Fibroblast of skin of right biceps (primary cell): ENCODE measurements at places on chromosomes 4 and X.

DNA sequence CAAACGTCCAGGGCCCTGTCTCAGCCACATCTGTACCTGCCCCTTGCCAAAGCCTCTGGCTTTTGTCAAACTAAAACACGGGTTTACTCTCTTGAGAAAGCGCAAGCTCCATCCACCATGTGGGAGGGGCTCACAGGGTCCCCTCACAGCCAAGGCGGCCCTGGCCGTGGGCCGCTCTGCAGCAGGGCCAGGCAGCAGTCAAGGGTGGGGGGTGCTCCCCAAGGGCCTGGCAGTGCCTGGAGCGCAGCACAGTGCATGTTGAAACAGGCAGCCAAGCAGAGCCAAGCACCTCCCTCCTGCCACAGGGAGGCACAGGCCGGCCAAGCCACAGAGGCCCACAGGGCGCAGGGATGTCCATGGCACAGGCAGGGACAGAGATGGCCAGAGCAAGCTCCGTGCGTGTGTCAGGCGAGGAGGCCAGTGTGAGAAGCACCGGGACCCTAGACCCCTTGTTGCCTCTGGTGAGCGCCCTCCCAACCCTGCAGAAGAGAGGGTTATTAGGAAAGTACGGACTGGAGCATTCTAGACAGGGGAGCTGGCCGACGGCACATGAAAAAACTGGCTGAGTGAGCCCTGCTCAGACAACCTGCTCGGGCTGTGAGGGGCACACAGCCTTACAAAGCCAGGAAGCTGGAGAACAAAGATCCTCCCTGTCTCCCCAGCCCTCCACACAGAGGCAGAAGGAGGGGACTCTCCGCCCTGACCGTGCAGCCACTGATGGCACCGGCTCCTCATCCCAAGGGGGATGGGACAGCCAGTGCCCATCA, 39.0 kb downstream of the FAM53A start:
- DNase-seq, result no peak

DNA sequence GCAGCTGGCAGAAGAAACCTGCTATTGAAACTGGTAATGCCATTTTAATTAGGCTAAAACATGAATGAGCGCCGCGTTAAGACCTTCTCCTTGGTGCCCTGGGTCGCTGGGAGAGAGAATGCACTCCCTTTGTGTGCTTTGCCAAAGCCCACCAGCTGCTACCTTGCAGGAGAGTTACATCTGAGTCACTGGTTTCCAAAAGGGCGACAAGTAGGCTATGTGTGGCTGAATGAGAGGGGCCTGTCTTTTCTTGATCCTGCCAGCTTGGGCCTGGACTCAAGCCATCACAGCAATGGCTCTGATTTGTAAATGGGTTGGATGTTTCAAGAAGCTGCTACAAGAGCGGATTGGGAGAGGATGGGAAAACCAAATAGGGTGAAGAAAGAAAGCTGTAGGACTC, 81.5 kb downstream of the NHS start:
- DNase-seq, result no peak

GRCh38 chr4:106114270-106114669, 201.7 kb downstream of the TBCK start:
- no peak for DNase-seq

GRCh38 chr4:170080496-170080895, 9.3 kb downstream of the AADAT start:
- no peak for DNase-seq

DNA sequence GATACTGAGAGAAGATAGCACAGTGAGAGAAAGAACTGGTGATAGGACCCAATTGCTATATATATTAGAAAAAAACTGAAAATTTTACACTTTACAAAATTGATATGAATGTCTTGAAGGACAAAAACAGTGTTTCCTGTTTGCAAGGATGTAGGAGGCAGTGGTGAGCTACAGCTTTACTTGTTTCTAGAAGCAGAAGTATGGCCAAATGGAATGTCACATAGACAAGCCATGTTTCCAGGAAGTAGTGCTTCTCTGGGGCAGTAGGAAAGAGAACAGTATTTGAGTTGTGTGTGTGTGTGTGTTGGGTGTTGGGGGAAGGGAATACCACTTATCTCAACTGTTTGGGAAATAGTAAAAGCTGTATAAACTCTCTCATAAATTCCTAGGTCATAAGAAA, 60.9 kb upstream of the IBSP start:
- DNase-seq, result no peak

DNA sequence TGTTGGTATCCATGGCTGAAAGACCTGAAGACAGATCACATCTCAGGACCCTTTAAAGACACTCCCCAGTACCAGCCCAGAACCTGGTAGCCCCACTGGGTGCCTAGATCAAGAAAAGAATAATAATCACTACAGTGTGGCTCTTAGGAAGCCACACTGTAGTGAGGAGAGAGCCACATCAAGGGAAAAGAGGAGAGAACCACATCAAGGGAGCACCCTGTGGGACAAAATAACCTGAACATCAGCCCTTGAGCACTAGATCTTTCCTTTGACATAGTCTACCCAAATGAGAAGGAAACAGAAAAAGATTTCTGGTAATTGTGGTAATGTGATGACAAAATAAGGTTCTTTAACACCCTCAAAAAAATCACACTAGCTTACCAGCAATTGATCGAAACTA, 15.3 kb downstream of the RTL3 start:
- no peak for DNase-seq

DNA sequence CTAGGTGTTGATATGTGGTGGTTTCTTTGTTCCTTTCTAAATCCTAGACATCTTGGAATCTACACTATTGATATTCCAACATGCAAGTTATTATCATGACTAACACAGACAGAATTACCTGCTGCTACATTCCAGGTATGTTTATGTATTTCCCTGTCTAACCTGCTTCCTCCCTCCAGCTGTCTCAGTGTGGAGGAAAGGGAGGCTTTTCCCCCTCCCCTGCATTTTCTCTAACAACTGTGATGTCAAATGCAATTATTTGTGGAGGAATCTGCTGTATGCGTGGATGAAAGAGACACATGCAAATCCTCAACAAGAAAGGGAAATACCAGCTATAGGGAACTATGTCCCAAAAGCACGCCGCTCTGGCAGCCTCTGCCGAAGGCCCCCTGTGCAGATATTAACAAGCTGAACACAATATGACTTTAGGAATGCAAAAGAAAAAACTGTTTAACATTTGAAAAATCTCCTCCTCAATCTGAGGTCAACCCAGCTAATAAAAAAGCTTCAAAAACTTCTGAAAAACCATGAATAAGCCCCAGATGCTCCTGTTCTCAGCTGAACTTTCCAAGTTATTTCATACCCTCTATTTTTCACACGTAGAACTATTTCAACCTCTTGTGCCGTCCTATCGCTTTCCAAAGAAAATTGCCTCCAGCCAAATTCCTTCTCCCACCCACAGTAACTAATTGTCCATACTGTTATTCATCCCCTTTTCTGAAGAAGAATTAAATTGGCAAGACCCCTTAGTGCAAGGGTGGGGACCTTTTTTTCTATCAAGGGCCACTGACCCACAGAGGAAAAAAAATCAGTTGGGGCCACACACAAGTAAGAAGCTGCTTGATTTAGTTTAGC, 225.1 kb upstream of the GPC4 start:
- DNase-seq, result peak; percentile 77

- no peak for DNase-seq
These were observed 134.7 kb downstream of the SHROOM3 start for GRCh38 chr4:76569706-76570105.
